ENCODE measurements at places on chromosomes 3 and 15.
A peak's percentile ranks its signal among the peaks of the same experiment; 100 is the strongest.

- no peak for DNase-seq
Measured at GRCh38 chr3:192931825-192932224, 14.2 kb upstream of the MB21D2 start.

GRCh38 chr3:190340071-190340470 is 17.8 kb upstream of the CLDN1 start:
- peak; percentile 36 for DNase-seq

- peak; percentile 64 for DNase-seq
Measured at GRCh38 chr3:23442598-23443383, 239.7 kb downstream of the UBE2E2 start.

- DNase-seq: peak; percentile 74
Measured at GRCh38 chr3:65836047-65836446, 202.7 kb downstream of the MAGI1 start.

- peak; percentile 33 for DNase-seq
Measured at GRCh38 chr15:39242345-39242744, 338.5 kb upstream of the THBS1 start.

DNA sequence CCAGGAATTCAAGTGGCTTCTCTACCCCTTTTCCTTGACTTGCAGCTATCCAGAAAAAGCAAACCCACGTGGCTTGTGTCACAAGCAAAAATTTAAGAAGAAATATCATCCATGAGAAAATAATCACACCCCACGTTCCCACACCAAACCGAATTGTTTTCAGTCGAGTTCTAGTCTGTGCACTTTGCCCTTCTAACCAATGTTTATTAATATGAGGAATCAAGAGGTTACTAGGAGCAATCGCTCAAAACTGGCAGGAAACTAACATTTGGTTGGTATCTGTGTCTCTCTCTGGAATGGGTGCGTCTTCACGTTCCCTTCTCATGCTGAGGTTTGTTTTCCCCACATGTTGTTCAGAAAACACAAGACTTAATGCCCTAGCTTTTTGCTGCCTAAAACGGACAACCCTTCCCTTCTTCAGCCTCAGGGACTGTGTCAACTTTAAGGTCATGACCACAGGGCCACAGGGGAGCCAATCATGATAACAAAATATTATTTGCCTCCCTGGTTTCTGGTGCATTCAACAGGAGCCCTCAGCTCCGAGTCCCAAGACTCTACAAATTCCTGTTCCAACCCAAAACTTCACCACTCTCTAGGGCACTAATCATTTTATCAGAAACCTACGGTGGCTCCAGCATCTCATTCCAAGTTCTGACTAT is 41.4 kb upstream of the LMCD1 start:
- no peak for DNase-seq

GRCh38 chr3:143060906-143061305 is 58.7 kb upstream of the CHST2 start:
- peak; percentile 18 for DNase-seq

GRCh38 chr15:53976844-53977392 is 1.3 kb upstream of the UNC13C start:
- peak; percentile 1 for DNase-seq

DNA sequence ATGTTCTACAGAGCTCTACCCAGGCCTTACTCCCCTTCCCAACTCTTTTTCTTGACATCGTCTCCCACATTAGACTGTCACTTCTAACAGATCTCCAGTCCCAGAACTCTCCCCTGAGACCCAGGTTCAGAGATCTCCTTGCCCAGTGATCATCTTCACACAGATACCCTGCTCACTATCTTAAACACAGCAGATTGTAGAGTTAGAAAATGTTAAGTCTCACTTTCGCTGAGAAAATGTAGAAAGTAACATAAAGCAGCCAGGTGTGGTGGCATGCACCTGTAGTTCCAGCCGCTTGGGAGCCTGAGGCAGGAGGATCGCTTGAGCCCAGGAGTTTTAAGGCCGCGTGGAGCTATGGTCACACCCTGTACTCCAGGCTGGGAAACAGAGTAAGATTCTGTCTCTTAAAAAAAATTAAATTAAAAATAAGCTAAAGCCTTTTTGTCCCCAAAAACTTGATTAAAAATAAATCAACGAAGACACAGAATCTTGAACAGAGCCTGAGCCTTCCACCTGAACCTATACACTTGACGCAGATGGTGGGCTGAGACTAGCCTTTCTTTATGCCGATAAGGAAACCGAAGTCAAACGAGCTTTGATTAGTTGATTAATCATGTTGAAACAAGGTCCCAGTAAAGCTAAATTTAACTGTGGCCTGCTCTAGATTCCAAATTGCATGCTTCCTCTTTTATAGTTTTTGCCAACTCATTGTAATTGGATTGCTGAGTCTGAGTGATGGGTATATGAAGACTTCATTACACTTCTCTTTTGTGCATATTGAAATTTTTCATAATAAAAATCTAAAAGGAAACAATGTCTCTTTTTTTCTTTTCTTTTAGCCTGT is 31.3 kb upstream of the BLM start:
- no peak for DNase-seq

GRCh38 chr15:96421178-96421601 is 90.7 kb downstream of the NR2F2 start:
- peak; percentile 37 for DNase-seq

DNA sequence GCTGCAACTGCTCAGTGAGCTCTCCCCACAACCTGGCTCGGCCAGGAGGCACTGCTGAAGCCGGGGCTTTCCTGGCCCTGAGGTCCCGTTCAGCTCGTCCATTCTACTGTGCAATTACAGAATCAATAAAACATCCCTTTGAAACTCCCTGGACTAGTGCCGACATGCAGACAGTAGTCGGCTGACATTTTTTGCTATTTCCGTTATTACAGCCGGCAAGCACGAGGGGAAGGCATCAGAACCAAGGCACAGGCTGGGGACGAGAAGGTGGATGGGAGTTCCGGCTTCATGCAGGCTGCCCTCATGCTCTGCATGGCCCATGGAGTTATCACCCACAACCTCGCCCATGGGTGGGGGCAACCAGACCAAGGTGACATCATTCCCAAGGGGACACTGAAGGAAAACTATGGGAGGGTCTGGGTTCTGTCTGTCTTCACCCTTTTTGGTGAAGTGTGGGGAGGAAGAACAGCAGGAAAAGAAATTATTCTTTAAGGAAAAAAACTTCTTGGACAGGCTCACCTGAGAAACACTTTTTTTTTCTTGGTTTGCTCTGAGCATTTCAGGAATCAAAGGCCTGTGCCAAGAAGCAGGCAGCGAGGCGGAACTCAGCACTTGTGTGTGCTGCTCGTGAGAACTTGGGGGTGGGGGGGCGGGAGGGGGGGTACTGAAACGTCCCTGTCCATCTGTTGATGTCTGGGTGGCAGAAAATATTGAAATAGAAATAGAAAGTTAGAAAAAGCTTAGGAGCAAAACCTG is 154.5 kb downstream of the FOXP1 start:
- DNase-seq: peak; percentile 59

GRCh38 chr3:67691207-67691606 is 36.8 kb upstream of the SUCLG2 start:
- no peak for DNase-seq

GRCh38 chr3:36193448-36193847 is 186.9 kb upstream of the STAC start:
- no peak for DNase-seq

GRCh38 chr3:5061218-5061569 is 60.9 kb upstream of the ARL8B start:
- no peak for DNase-seq

DNA sequence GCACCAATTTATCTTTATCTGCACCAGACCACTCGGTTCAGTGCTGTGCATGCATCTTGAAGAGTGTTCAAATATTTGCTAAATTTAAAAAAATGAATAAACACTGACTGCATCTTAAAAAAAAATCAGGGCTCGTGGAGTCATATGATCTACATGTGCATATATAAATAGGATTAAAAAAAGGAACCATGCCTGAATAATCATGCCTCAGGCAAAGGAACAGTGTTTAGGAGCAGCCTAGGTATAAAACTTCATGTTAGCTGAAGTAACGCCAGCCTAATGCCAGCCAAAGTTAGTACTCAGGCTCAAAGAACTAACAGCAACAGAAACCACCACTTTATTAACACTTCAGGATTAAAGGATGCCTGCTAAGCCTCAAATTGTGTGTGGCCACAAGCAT is 9.5 kb downstream of the ABCC5 start:
- DNase-seq: no peak

DNA sequence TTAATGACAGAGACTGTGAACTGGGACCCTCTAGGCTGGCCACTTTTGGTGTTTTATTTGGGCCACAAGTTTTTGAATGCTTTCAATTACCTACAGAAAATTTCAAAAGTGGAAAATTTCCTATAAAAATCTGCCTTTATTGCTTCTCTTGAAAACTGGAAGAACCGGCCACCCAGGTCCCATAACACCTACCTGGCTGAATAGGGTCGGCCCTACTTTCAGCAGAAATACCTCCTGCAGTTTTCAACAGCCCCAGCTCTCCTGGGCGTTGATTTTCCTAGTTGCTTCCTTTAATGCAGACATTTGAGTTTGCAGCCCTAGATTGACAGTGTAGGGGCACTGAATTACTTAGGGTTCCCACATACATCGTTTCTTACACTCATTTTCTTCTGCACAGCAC is 719 bp upstream of the SRPRB start:
- no peak for DNase-seq

DNA sequence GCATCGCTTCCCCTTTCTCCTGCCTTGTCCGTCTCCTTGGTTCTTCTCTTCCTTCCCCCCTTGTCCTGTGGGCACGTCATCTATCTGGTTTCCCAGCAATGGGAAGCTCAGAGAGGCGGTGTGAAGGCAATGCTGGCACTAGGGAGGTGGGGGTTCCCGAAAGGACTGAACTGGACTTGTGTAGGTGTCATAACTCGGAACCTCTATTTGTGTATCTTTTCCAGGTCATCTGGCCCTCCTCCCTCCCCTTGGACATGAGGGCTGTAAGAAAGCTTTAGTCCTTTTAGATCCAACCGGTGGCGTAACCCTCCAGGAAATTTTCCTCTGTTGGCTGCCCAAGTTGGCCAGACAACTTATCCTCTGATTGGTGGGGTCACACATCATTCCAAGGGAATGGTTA is 231.5 kb upstream of the TLE3 start:
- no peak for DNase-seq

GRCh38 chr3:115348951-115349745 is 202.1 kb upstream of the ZBTB20 start:
- DNase-seq: no peak

GRCh38 chr3:32018757-32019564 is 37.4 kb downstream of the ZNF860 start:
- DNase-seq: peak; percentile 57

DNA sequence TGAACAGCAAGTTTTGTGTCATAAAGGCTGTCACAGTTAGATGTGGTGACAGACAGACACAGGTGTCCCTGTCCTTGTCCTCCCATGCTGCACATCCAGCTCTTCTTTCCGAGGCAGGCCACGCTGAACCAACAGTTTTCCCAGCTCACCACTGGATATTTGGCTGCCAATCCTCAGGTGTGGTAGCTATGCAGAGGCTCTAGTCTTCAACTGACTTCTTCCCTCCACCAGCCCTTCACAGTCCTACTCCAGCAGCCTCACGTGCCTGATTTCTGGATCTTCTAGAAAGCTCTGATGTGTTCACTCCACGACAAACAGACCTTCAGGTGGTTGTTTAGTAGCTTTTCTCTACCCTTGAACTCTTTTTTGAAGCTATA is 145.5 kb downstream of the UACA start:
- DNase-seq: no peak

GRCh38 chr3:185931777-185932612 is 5.8 kb downstream of the TRA2B start:
- no peak for DNase-seq

GRCh38 chr3:14489641-14490040 is 50.5 kb downstream of the GRIP2 start:
- no peak for DNase-seq

DNA sequence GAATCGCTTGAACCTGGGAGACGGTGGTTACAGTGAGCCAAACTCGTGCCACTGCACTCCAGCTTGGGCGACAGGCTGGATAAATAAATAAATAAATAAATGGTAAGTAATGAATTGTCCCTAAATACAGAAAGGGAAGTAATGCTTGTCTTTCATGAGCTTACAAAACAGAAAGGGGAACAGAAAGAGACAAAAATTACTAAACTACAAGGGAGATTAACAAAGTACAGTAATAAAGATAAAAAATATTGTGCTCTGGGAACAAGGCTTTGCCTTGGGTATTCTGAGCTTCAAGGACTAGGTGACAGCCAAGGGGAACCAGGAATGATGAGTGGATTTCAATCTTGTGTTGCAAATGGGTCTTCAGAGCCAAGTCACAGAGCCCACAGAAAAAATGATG is 9.2 kb upstream of the HLTF start:
- no peak for DNase-seq

- DNase-seq: no peak
Measured at GRCh38 chr3:88364926-88365325, 215.2 kb downstream of the C3orf38 start.

DNA sequence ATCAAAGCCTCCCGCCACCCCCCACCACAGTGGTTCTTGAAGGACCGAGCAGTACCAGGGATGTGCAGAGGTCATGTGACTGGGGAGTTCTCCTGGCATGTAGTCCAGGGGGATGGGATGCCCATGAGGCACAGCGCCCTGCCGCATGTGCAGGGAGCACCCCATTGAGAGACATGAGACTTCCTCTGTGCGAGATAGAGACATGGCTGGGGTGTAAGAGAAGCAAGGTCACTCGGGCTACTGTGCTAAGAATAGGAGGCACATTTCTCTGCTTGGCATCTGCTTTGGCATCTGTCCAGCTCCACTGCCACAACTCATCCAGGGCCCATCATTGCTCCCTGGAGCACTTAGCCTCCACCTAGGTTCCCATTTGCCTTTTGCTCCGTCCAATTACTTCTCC is 2.4 kb upstream of the CYP1A1 start:
- no peak for DNase-seq

- no peak for DNase-seq
Measured at GRCh38 chr15:76342382-76343201, 6.0 kb downstream of the ISL2 start.

DNA sequence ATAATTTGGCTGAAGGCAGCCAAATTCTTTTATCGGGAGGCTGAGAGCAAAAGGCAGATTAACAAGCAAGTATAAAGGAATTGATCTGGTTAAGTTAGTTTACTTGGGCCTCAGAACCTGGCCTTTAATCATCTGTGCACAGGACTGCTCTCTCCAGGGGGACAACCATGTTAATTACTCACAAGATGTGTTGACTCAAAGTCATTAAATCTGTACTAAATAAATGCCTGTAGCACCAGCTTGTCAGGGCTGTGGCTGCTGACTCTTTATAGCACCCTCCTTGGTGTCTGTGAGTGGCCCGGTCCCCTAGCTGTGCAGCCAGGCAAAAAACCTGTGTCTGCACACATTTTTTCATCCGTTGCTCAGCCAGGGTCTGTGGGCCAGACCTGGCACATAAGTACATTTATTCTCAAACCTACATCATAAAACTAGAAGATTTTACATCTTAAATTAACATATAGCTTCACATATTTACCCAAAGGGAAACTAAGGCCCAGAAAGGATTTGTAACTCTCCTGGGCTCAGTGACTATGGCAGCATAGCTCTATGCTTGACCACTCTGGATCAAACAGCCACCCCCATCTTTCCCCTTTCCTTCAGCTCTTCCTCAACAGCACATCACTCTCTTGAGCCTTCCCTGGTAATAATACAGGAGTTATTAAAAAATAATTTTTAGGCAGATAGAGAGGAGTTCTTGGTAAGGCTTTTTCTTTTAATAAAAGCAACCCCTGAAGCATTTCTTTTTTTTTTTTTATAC is 51.4 kb downstream of the NCEH1 start:
- DNase-seq: no peak

GRCh38 chr3:136350132-136350531 is 100.0 kb downstream of the PCCB start:
- DNase-seq: peak; percentile 96

- DNase-seq: no peak
Measured at GRCh38 chr3:184491011-184491576, 70.5 kb upstream of the EPHB3 start.

All from iris pigment epithelial cell (primary cell).